ENCODE measurements at places on chromosomes 2 and 18.

- DNase-seq = no peak
Measured at GRCh38 chr2:225182126-225182525, 139.9 kb upstream of the DOCK10 start.

DNA sequence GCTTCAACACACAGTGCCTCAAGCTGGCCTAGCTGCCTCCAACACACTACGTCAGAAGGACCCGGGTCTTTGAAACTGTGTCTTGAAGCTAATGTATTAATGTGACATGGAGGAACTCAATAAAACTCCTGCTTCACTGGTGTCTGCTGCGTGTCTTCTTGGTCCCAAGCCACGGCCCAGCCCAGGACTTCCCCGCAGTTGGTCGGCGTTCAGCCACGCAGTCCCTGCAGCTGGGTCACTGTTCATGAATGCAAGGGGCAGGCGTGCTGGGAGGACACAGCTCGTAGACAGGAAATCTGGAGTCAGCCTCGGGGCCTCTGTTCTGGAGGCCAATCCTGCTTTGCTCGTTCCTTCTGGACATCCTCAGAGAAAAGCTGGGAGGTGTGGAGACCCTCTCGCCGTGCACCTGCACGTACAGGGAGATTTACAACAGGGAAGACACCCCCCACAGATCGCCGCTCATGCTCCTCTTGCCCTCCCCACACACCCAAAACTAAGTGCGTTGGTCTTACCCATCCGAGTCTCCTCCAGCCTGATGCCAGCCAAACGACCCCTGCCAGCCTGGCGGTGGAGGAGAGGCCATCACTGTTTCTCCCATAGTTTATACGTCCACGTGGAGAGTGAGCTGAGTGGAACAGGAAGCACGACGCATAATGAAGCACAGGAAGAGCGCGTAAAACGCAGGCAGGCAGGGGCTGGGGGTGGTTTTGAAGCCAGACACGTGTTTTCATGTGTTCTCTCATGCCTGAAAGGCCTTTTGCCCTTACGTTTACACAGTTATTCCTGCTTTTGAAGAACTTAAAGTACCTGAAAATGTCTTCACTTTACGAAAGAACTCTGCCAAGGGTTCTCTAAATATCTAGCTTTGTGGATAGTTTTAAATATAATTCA, 39.7 kb downstream of the ADI1 start:
- no peak for DNase-seq

GRCh38 chr18:74457043-74457724, at the start of gene DIPK1C:
Gene DIPK1C (minus strand): TSS chr18:74457308. CDS start chr18:74457259, 49 bp downstream.
- DNase-seq = no peak

DNA sequence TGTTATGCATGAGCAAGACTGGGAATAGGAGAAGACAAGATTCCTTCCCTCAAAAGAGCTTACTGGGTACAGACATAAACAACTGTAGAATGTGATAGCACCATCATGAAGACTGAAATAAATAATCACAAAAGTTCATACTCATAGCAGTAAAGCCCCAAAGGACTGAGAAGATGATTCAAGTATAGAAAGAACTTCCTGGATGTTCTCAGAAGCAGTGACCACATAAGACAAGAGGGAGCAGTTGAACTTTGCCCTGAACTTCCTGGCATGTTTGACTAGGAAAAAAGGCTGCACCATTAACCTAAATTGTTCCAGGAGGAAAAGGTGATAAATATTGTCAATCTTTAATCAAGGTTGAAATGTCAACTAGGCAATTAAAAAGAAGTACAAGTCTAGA, 57.8 kb upstream of the CCDC141 start:
- DNase-seq = no peak

GRCh38 chr2:28423856-28424605, 31.4 kb downstream of the FOSL2 start:
- no peak for DNase-seq

DNA sequence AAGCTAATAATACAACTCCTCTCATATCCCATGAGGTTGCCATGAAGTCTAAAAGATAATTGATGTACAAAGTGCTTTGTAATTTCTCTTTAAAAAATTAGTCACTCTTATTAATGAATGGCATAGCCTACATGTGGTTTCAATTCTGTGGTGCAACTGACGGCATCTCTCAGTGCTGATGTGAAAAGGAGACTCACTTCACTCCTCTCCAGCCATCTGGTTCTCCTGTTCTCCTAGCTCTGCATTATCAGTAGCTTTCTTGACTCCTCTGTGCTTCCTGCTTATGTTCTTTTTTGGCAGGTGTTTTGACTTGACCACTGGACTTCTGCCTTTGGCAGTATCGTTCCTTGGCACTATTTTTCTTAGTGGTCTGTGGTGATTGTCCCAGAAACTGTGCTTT, 134.9 kb upstream of the ZFP36L2 start:
- DNase-seq = no peak

DNA sequence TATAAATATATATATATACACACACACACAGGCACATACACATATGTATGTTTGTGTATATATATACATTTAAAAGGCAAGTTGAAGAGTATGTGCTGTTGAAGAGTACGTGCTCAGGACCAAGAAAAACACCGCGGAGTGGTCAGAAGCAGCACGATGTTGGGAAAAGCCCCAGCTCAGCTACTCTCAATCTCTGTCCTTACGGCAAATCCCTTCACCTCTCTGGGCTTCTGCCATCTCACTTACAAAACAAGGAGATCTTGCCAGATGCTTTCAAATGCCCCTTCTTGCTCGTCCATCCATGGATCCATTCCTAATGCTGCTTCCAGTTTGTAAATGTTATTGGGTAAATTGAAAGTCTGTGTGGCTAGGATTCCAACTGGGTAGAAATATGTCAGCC, 333.9 kb downstream of the BCL11A start:
- DNase-seq = no peak

DNA sequence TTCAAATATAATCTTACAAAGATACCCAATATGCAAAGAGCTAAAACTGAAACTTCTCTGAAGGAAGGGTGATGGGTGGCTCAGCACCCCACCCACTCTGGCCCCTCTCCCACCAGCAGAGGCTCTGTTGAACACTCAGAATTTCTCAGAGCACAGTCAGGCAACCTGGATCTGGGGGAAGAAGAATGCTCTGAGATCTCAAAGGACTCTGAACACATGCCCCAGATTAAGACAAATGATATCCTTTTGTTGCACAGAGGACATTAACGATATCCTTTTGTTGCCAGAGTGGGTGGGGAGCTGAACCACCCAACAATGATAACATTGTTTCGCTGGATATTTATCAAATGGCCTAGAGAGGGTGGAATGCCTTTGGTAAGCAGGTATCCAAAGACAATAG, 104.8 kb downstream of the LBH start:
- no peak for DNase-seq

DNA sequence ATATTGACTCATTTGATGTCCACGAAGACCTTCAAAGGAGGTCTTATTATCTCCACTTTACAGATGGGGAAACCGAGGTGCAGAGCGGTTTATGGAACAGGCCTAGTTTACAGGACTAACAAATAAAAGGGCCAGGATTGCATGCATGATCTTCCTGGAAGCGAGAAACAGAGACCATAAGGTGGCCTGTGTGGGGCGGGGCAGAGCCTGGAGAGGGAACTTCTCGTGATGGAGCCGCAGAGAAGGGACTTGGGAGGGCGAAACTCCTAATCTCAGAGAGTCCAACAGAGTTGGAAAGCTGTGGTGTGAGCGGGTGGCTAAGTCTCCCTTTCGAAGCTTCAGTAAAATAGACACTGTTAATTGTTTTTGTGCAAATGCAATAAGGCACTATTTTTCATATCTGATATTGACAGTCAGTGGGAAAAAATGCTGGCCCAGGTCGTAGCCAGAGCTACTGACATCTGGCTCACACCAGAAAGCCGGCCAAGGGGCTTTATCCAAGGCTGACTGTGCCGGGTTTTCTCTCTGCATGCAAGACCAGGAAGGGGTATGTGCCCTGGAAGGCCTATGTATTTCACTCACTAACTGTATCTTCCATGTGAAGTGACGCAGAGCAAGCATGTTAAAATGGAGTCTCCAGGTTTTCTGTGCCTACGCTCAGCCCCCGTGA, 4.5 kb downstream of the INPP5D start:
- DNase-seq = no peak

DNA sequence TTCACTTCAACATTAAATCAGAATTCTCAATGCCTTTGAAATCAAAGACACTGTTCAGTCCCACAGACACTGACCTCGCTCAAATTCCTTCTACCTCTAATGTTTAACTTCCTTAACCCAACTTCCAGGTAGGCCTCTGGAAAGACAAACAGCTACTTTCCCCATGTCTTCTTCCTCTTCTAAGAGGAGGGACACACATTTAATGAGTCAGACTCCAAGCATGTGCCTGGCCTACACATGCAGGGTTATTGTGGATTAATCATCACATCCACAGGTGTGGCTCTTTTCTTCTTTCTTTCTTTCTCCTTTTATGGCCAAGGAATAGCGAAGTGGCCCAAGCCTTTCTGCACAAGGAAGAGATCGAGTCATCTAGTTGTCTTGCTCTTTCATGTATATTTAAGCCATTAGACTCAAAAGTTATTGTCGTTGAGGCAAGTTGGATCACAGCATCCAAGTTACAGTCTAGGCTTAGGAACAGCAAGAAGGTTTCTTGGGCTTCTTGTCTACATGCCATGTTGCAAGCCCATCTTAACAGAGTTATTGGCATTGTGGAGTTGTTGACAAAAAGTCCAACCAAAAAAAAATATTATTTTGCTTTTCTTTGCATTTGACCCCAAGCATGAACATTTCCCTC, 387.8 kb downstream of the IRS1 start:
- no peak for DNase-seq

DNA sequence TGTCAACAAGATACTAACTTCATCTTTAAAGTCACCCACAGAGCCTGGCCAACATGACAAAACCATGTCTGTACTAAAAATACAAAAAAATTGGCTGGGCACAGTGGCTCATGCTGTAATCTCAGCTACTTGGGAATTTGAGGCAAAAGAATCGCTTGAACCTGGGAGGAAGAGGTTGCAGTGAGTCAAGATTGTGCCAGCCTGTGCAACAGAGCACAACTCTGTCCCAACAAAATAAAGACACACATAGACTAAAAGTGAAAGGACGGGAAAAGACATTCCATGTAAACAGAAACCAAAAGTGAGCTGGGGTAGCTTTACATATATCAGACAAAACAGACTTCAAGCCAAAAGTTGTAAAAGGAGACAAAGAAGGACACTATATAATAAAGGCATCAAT, 34.8 kb downstream of the USP34 start:
- no peak for DNase-seq

GRCh38 chr18:74784752-74785151, 187.1 kb downstream of the ZNF407 start:
- DNase-seq = no peak

DNA sequence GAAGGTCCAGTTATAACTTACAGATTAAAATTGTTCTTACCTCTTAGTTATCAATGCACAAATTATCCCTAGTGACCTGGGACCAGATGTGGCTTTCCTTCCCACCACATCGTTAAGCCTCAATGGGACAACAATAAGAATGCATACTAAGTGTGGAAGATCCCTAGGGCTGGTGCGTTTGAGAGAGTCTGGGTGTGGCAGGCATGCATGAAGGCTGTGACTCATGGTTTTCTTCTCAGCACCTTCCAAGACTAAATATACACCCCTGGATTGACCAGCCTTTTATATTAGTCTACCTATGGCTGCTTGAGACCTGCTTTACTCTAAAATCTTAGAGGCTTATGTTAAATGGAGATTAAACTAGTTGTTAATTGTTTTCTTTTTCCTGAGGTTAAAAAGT, 261.7 kb upstream of the SLC14A2 start:
- no peak for DNase-seq

GRCh38 chr2:29322011-29322410, 206.8 kb downstream of the CLIP4 start:
- no peak for DNase-seq
